ENCODE measurements at places on chromosomes 3 and 15.

DNA sequence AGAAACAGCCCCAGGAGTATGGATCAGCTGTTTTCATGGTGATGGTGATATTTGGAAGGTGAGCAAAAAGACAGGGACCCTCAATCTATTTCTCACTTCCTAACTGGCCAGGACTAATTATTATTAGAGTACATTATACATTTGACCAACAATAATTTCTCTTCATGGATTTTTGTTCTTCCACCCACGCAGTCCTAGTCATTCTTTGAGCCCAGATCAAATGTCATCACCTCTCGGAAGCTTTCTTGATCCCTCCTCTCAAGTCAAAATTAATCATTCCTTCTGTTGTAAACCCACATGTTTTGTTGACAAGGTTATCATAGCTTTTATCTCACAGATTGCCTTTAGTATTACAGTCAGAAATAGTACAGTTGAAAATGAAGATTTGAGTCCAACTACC lies 29.2 kb upstream of the PRICKLE2 start:
- no peak for DNase-seq

DNA sequence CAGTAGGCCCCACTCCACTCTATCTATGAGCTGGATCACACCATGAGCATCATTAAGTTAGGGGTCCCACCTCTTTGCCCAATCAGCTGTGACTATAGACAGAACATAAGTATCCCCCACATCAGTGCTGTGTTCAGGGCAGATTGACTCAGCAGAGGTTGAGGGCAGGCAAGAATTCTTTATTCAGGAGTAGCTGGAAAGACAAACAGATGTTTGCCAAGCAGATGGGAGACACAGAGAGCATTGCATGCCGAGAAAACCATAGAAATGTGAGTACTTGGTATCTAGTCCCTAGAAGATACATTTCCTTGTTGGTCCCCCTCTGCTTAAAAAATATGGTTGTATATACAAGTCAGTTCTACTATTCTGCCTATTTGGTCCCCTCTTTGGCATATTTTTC lies 440.8 kb downstream of the RAP2B start:
- no peak for DNase-seq

GRCh38 chr3:102163039-102163817 lies 271.6 kb upstream of the ZPLD1 start:
- DNase-seq = peak; percentile 89

DNA sequence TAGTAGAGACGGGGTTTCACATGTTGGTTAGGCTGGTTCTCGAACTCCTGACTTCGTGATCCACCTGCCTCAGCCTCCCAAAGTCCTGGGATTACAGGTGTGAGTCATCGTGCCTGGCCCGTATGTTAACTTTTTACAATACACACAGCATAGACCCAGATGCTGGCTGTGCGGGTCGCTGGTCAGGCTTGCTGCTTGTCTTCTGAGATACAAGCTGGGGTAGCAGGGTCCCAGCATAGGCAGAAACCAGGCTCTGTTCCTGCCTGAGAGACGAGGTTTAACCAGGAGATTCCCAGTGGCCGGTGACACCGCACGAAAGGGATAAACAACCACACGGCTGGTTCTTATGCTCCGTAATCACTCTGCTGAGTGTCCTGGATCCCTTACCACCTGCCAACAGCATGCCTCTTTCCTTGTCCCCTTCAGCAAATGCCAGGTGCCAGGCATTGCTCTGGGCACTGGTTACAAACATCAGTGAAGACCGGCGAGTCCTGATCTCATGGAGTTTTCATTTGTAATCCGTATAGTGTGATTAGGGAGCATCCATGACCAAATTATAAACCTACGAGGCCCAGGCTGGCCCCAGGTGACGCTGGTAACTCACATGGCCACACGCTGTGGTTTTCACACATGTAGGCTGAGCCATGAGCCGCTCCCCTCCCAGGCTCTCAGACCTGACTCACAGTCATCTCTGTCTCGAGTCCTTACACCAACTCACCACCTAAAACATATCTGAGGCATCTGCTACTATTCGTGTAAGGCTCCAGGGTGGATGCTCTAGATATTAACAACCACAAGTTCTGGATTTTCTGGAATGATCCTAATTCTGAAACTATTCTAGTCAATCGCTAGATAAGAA lies 125.7 kb downstream of the PDZRN3 start:
- DNase-seq = no peak

DNA sequence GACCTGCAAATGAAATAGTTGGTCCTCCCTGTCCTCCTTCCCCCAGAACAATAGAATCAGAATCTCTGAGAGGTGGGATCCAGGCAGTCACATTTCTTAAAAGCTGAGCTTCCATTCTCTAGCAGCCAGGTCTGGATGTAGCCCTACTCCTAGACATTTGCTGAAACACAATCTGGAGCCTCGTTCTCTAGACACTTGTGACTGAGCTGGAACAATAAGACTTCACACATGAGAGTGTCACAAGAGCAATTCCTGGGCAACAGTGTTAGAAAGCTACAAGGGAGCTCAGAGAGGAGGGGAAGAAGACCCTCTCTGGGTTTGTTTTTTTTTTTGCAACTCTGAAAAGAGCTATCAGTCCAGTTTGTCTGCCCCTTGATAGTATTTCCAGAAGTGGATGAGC lies 14.5 kb downstream of the CORO2B start:
- no peak for DNase-seq

DNA sequence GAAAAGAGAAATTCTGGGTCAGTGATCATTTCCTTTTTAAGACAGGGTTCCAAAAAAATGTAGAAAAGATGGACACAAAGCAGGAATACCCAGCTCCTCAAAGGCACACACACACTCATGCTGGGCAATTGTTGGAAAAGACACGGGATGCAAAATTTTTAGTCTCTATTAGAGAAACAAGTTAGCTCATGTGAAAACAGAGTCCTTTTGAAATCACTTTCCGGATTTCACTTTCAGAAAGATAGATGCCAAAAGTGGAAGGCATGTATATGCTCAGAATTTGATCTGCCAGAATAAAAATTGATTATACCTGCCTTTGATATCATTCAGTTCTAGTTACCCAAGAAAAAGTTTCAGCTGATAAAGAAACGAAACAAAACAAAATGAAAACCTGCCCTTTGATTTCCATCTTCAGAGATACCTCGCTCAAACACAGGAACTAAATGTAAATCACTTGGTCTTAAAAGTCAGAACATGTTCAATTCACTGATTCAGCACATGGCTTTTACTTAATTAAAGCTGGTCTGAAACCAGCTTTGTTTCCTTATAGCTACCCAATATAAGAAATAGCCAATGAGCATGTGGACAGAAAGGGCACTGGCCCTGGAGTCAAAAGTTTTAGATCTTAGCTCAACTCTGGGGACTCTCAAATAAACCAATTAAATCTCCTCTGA lies 52.8 kb downstream of the PLD1 start:
- no peak for DNase-seq

DNA sequence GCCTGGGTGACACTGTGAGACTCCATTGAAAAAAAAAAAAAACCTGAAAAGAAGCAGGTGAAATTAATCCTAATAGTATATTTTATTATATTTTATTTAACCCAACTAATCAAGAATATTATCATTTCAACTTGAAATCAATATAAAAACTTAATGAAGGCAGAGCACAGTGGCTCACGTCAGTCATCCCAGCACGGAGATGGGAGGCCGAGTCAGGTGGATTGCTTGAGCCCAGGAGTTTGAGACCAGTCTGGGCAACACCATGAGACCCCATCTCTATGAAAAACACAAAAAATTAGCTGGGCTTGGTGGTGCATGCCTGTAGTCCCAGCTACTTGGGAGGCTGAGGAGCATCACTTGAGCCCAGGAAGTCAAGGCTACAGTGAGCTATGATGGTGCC lies 33.3 kb upstream of the SLC41A3 start:
- no peak for DNase-seq

DNA sequence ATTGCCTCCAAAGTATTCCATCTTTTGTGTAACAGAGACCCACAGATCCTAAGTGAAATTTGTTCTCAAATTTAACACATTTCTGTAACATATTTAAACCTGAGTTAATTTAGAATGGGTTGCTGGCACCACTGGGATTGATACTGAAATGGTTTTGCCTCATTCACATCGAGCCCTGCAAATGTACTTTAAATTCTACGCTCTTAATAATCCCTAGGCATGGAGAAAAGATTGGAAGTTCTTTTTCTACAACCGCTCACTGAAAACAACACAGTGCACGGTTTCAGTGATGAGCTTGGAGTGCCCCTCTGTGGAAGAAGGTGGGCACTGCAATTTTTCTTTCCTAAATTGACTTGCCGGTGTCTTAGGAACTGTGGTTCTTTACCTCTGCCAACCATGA lies 109.9 kb upstream of the ATP11B start:
- DNase-seq = peak; percentile 84

Data from lung (tissue), 17 donors.